ENCODE measurements at places on chromosomes 2 and 18. TPM values are rescaled to one million over a fixed set of nuclear protein-coding genes. Genes with fewer than 3 reads are reported as not detected.

SLC23A3 gene
- polyA plus RNA-seq, result 0.58 TPM

SLC11A1 gene
- polyA plus RNA-seq, result 0.16 TPM

DNA sequence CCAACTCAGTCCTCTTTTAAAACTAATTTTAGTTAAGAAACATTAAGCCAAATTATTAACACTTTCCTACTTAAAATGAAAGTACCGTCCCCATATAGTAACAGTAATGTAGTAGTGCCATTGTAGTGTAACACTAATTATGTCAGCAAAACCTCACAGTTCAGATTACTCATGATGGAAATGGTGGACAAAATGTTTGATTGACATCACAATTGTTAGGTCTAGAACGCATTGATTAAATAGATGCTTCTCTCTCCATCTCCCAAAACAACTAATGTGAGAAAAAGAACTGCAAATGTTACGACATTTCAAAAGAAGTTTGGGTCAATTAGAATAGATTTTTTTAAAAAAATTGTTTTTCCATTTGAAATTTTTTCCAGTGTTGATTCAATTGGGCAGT is 1.2 kb upstream of the ATF2 start:
- DNase-seq, result peak; percentile 6

TNFAIP6 gene
- polyA plus RNA-seq, result 10.2 TPM

DNA sequence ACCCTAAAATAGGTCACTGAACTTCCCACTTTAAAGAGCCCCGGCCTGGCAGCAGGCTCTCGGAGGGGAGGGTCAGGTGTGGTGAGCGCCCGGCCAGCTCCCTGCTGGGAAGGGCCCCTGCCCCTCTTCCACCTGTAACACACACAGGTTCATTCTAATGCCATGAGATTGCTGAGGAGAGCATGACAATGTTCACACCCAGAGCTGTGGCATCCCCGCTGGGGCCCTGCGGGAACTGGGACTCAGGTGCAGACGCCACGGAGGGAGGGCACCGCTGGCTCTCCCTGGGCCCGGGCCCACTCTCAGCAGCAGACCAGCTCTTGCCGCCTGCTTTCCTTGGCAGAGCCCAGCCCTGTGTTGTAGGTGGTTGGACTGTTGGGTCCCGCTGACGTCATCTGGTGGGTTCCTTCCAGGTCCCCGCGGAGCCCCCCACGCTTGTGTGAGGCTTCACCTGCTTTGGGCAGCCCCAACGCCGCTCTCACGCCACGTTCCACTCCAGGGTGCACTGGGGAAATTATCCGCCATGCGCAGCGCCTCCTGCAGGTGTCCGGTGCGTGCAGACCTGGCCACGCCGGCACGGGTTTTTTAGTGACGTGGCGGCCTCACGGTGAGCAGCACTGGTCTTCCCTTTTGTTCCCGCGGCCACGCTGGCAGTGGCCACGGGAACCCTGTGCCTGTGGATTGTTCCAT is 50.4 kb upstream of the KCNG2 start:
- DNase-seq, result no peak

- DNase-seq, result no peak
Observed at GRCh38 chr2:118031566-118031965, 17.7 kb upstream of the CCDC93 start.

GRCh38 chr2:206873423-206873822 is 65.9 kb upstream of the CPO start:
- no peak for DNase-seq

CD207 gene
- not detected for polyA plus RNA-seq

GRCh38 chr2:26891-27290 is 19.4 kb downstream of the FAM110C start:
- DNase-seq, result no peak

DNAJC10 gene
- polyA plus RNA-seq, result 117 TPM

NGEF gene
- 0.35 TPM for polyA plus RNA-seq

GRCh38 chr2:85813982-85814801 is 60.4 kb downstream of the ATOH8 start:
- peak; percentile 89 for DNase-seq

SAP130 gene
- 8.6 TPM for polyA plus RNA-seq

DNA sequence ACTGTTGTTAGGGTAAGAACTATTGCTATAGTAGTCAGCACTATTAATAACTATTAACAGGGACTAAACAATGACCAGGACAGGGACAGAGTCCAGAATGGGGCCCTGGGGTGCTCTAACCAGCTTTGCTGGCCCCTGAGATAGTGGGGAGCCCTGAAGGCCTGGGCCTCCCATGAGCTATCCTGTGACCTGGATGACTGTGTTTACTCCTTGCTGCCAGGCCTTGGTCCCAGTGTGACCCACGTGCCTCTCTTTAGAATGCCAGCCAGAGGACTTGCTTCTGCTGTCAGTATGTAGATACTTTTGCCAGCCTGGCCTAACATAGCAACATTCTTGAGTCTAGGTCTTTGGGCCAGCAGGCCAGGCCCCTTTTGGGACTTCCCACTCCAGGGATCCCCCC is 11.4 kb downstream of the CDK5R2 start:
- DNase-seq, result no peak

TDRD15 gene
- not detected for polyA plus RNA-seq

GRCh38 chr2:44895061-44895460 is 46.4 kb upstream of the SIX3 start:
- DNase-seq, result peak; percentile 16

DNA sequence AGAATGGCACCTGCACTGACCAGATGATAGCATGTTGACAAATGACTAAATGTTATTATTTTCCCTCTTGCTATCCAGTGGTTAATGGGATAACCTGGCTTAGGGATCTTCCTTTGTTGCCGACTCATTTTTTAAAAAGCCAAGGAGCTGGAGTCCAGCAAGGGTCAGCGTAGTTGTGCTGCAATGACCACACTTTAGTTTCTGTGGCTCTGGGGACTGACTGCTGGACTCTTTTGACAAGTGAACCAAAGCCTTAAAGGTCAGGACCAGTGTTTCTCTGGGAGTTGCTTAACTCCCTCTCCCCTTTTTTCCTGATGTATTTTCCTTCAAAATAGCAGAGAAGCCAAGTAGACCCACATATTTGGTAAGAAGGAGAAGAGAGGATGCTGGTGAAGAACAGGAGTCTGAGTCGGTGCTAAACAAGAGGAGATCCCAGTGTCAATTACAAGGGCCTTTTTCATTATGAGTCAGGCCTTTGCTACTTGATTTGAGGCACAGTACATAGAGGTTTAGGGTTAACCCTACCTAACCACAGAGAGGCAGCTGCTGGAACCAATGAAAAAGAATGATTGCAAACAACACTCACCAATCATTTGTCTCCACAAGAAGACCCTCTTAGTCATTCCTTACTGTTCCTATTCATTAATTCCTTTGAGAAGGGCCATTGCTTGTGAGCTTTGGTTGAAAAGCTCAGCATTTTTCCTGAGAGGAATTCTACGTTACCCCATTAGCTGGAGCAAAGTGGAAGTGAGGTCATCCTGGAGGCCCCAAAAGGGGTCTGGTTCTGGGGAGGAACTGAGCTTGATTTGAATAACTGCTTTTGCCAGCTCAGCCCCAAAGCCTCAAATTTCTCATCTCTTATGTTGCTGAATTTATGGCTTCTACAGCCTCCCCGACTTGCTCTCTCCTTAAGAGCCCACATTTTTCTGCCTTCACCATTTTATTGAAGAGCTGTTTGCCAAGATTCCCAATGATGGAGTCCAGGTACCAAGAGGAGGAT is 137.6 kb upstream of the HNMT start:
- DNase-seq, result no peak

POTEI gene
- polyA plus RNA-seq, result not detected

DNA sequence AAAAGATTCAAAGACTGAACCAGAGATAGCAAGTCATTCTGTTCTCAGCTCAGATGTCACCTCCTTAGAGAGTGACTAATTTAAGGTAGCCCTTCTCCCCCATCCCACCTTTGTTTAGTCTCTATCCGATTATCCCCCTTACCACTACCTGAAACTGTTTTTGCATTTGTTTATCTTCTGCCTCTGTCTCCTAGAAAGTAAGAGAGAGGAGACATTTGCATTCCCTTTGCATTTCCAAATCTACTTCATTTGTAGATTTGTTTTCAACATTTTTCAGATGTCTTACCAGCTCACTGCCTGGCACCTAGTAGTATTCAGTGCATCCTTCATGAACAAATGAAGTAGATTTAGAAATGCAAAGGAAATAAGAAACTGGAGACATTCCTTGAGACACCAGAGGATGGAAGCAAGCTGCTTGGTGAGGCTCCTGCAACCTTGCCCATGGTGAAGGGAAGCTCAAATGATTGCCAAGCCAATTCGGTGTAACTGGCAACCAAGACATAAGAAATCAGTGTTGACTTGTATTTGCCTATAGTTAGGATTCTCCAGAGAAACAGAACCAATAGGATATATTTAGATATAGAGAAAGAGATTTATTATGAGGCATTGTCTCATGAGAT is 385.7 kb downstream of the STK39 start:
- DNase-seq, result no peak

GRCh38 chr18:58512648-58513588 is 116.0 kb downstream of the ALPK2 start:
- no peak for DNase-seq

GRCh38 chr2:34153484-34153883 is 554.4 kb upstream of the FAM98A start:
- no peak for DNase-seq

HOXD8 gene
- polyA plus RNA-seq, result 19.7 TPM

ARHGAP15 gene
- polyA plus RNA-seq, result 0.10 TPM

- DNase-seq, result no peak
Observed at GRCh38 chr2:694906-695510, 17.8 kb upstream of the TMEM18 start.

DNA sequence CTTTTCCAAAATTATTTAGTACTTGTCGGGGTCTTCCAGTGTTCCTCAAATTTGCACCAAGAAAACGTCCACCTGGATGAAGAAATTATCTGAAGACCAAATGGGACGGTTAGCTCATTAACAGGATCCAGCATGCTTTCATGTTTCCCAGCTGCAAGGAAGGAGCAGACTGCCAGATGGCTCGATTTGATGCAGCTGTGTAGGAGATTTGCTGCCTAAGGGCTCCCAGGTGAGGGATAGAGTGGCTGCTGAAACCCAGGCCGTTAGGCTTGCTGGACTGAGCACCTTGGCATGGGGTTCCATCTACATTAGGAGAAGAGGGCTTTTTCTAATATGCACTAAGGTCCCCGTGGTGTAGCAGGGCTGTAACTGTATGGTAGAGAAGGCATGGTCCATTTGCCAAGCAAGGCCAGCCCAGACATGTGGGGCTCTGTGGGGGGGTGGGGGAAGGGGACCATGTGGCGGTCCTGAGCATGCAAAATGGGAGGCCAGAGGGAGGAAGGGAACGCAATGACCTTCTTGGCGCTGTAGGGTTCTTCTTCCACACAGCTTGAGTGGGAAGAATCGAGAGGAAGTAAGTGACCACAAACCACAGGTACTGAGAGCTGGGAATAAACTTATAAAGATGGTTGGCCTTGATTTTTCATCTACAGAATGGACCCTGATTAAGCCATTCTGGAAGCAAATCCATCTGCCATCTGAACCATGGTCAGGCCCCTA is 144.0 kb downstream of the TMEM163 start:
- DNase-seq, result no peak

- no peak for DNase-seq
Observed at GRCh38 chr2:1868683-1869141, 124.4 kb upstream of the PXDN start.

GRCh38 chr2:176068419-176068832 is 15.3 kb downstream of the EVX2 start:
- DNase-seq, result no peak

- DNase-seq, result peak; percentile 69
Observed at GRCh38 chr18:10329101-10329500, 125.3 kb upstream of the APCDD1 start.

GRCh38 chr2:238338710-238339394 is 18.5 kb downstream of the TRAF3IP1 start:
- no peak for DNase-seq

DNA sequence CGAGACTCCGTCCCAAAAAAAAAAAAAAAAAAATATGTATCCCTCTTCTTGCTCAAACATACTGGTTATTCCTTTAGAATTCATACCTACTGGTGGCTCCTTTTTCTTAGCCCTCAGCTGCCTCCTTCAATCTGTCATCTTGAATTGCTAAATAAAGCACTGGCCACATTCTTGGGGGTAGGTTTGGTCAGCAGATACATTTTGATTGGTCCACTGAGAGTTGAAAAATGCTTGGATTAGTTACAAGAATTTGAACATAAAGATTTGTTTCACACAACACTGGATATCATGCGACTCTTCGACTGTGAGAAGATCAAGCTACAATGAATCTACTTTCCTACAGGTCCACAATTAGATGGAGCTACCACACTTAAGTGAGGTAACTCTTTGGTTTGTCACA is 906.1 kb upstream of the SLC39A10 start:
- DNase-seq, result no peak

PGAP1 gene
- 2.5 TPM for polyA plus RNA-seq

GRCh38 chr2:120453635-120453998 is 107.7 kb downstream of the INHBB start:
- peak; percentile 71 for DNase-seq

DNA sequence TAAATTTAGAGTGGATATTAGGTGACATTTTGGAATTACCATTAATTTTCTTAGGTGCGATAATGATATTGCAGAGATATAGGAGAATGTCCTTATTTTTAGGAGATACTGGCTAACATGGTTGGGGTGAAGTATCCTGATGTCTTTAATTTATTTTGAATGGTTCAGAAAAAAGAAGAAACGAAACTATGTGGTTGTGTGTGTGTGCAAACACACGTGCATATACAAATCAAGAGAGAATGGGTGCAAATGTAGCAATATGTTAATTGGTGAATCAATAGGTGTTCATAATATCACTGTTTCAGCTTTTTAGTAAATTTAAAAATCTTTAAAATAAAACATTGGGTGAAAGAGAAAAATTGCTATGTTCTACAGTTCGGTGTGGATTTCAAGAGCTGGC is 140.9 kb downstream of the DIS3L2 start:
- DNase-seq, result no peak

DNA sequence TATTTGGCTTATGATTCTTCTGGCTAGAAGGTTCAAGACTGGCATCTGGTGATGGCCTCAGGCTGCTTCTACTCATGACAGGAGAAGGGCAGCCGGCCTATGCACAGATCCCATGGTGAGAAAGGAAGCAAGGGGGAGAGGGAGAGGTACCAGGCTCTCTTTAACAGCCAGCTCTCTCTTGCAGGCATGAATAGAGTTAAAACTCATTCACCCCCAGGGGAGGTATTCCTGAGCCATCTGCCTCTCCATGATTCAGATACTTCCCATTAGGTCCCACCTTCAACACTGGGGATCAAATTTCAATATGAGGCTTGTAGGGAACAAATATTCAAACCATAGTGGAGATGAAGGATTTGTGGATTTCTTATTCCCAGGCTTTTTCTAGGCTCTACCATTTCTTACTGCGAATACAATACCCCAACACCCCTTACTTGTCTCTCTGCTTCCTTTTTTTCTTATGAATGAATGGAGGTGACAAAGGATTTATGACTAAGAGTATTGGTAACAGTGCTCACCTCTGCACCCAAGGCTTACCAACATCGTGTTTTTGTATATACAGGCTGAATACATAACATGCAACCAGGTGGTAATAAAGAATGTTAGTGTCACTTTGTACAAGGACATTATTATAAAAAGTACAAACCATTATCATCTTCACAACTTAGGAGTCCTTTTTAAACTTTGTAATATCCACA is 454.6 kb upstream of the TRIB2 start:
- peak; percentile 17 for DNase-seq

GCKR gene
- polyA plus RNA-seq, result 0.59 TPM

UNC80 gene
- not detected for polyA plus RNA-seq

- no peak for DNase-seq
Observed at GRCh38 chr2:226450141-226450540, 349.5 kb downstream of the IRS1 start.
